ENCODE measurements at places on chromosomes 6 and 20. TPM values are rescaled to one million over a fixed set of nuclear protein-coding genes. Genes with fewer than 3 reads are reported as not detected.

SYCP2L gene
- total RNA-seq = not detected

SNAP91 gene
- total RNA-seq = not detected

STMND1 gene
- total RNA-seq = not detected

DNA sequence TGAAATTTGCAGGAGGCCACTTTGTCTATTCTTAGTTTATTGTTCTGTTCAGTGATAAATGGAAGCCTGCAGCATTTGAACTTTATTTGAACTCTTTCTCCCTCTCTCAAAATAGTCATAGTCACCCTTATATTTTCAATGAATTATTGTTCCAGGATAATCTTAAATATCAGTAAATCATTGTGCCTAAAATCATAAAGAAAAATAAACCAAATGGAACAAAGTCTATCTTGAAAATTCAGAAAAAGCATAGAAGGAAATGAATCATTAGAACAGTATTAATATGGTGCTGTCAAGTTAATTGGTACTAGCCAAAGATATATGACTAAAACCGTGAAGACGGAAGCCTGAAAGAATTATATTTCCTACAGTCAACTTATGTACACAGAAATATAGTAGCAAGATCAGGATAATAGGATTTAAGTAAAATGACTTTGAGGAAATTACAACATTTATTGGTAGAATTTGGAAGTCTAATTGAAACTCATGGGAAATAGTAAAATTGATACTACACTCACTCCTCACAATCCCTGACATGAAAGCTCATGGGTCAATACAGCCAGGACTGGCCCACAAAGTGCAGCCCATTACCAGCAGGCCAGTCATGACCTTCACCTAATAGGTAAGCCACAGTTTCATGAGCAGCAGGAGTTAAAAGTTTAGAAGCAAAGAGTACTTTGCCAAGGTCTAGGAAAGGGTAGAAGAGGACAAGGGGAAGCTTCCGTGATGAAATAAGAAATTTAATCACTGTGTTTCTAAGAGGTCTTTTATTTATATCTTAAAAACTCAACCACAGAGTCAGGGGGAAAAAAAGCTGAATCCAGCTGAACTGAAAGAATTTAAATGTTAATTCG, 119.9 kb upstream of the ENPP5 start:
- H3K36me3 ChIP-seq = no peaks in the 10 kb centered on the region
- H3K4me3 ChIP-seq = no peak overlapping the region
- H3K4me1 ChIP-seq = no peaks in the 10 kb centered on the region
- DNase-seq = no peak
- H3K27ac ChIP-seq = no peak overlapping the region

DNA sequence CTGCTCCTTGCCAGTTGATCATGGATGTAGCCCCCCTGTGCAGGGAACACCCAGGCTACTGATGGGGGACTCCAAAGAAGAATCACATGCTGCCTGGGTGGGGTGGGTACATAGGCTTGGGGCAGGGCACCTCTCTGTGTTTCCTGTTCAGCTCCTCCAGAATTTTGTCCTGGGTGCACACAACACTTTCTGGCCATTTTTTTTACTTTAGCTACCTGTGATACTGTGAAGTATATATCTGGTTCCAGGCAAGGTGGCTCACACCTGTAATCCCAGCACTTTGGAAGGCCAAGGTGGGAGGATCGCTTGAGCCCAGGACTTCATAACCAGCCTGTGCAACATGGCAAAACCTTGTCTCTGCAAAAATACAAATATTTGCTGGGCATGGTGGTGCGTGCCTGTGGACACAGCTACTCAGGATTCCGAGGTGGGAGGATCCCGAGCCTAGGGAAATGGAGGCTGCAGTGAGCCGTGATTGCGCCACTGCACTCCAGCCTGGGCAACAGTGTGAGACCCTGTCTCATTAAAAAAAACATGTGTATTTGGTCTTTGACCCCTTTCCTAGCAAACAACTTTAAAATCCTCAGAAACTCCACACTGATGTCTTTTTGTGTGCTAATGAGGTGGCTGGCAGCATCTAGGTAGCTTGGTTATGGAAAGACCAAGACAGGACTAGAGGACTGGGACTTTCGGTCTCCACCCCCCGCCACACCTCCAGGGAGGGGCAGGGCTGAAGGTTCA, 14.1 kb downstream of the SLC4A11 start:
- no peaks in the 10 kb centered on the region for H3K27me3 ChIP-seq
- no peak overlapping the region for H3K27ac ChIP-seq
- H3K4me3 ChIP-seq = no peak overlapping the region
- DNase-seq = no peak

DNA sequence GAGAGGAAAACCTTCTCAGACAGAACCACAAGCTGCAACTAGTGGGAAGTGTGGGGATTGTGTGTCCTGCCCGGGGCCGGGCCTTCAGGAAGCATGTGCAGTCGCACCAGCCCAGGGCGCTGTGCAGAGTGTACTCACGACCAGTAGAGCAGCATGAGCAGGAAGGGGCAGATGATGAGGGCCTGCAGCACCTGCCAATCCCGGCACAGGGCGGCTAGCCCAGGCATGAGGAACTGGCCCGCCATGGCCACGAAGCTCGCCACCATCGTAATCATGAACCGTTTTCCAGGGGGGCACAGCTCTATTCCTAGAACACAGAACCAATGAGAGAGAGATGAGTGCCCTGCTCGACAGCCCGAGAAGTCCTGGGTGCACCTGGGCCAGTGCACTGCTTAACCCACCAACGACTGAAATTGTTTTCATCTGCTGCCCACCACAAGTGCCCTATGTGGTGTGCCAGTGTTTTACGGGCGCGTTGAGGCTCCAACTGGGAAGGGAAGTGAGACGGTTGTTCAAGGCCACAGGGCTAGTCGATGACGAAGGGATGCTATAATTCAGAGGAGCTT, 65.0 kb downstream of the PSMG4 start:
- no peaks in the 10 kb centered on the region for H3K36me3 ChIP-seq
- H3K4me1 ChIP-seq = peaks cover 14% of the 10 kb centered on the region
- DNase-seq = no peak

DNA sequence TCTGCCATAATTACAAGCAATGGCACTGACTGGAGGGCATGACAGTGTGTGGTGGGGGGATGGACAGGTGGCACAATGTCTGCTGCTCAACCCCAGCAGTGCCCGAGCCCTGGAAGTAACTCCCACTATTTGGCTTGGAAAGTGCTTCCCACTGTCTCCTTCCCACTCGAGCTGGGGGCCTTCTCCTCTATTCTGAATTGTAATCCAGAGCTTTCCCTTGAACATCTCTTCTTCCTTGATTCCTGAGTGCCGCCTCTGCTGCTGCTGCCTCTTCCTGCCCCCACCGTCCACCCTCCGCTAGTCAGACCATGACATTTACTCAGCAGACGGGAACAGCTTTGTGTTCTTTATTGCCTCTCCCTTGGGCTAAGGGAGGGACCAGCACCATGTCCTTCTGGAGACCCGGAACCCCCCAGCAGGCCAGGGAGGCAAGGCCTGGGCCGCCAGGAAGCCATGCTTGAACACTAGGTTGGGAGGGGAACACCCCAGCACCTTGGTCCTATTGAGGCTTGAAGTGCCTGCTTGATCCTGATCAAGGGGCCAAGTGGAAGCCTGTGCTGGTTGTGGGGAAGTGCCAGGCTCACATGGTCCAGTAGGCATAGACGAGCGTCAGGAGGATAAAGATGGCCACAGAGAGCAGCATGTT, 17.0 kb downstream of the CCDC167 start:
- no peaks in the 10 kb centered on the region for H3K27me3 ChIP-seq
- no peak overlapping the region for H3K4me3 ChIP-seq
- no peak for DNase-seq
- H3K4me1 ChIP-seq = no peaks in the 10 kb centered on the region
- peak overlapping the region; percentile 41 for H3K27ac ChIP-seq
- H3K36me3 ChIP-seq = peaks cover 18% of the 10 kb centered on the region

GRCh38 chr6:1644516-1645060, 34.9 kb downstream of the FOXC1 start:
- H3K4me3 ChIP-seq = no peak overlapping the region
- H3K4me1 ChIP-seq = peaks cover 18% of the 10 kb centered on the region
- peaks cover 13% of the 10 kb centered on the region for H3K36me3 ChIP-seq
- no peak for DNase-seq
- H3K27ac ChIP-seq = no peak overlapping the region

- H3K4me1 ChIP-seq = no peaks in the 10 kb centered on the region
- no peaks in the 10 kb centered on the region for H3K27me3 ChIP-seq
- H3K36me3 ChIP-seq = no peaks in the 10 kb centered on the region
- H3K4me3 ChIP-seq = no peak overlapping the region
- no peak overlapping the region for H3K27ac ChIP-seq
These were observed 823.2 kb downstream of the DHX35 start for GRCh38 chr20:39785252-39785917.

DNA sequence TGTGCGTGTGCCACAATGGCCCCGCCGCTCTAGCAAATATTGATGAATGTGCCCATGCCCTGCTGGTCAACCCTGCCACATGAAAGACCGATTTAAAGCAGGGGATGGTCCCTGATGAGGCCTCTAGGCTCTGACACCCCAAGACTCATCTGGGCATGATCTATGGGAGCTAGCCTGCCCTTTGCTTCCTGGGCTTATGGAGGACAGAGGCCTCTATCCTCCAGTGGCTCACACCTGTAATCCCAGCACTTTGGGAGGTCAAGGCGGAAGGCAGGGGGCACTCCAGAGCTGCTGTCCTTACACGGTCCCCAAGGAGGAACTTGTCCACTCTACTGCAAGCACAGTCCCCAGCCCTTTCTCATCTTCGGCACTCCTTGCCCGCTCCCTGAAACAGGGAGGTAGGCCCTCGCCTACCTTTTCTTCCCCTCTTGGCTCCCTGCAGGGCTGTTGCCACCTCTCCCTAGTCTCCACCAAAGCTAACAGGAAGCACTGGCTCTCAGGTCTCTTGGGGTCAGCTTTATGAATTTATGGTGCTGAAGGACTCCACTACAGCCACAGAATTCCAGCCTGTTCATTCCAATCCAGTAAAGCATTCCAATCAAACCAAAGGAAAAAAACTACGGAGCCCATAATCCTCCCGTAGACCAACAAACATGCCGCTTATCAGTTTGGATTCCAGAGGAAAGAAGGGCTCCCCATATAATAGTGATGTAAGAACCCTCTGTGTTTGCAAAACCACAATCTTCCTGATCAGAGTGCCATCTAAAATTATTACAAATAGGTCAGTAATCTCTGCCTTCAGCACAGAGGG, 48.7 kb upstream of the FOXQ1 start:
- H3K27ac ChIP-seq = peak overlapping the region; percentile 27
- DNase-seq = peak; percentile 25
- H3K27me3 ChIP-seq = no peaks in the 10 kb centered on the region
- H3K4me3 ChIP-seq = no peak overlapping the region
- no peaks in the 10 kb centered on the region for H3K36me3 ChIP-seq

- peak overlapping the region; percentile 64 for H3K27ac ChIP-seq
- no peak overlapping the region for H3K4me3 ChIP-seq
- DNase-seq = no peak
- H3K27me3 ChIP-seq = no peaks in the 10 kb centered on the region
- peaks cover 44% of the 10 kb centered on the region for H3K4me1 ChIP-seq
- H3K36me3 ChIP-seq = no peaks in the 10 kb centered on the region
These were observed 41.3 kb downstream of the SESN1 start for GRCh38 chr6:109053336-109053735.

DNA sequence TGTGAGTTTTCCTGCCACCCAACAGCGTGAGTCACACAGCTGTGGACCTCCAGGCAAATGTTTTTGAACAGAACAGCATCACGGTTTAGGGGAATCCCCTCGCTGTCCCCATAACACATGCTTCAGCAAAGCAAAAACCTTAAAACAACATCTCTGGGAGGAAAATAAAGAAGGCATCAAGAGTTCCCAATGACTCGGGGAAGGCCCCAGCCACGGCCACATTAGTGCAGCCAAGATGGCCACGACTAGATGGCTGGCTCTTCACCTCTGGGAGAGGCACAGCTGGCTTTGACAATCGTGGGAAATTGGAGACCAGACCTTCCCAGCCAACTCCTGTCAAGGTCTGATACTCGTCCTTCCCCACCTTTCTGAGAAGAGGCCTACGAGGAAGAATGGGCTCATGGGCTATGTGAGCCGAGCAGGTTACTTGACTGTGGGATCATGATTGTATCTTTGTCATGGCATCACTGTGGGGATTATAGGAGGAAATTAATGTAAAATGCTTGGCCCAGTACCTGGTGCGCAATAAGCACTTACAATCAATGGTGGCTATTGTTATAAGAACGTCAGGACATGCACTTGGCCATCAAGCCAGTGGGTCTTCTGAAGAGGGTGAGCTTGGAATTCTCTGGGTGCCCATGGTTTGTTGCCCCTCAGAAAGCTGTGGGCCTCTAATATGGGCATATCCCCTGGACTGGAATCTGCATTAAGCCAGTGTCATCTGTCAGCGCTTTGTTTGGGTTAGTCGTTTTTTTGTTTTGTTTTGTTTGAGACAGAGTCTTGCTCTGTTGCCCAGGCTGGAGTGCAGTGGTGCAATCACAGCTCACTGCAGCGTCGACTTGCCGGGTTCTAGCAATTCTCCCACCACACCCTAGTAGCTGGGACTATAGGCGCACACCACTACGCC, 43.6 kb downstream of the FGD2 start:
- H3K4me3 ChIP-seq = peak overlapping the region; percentile 15
- H3K27me3 ChIP-seq = no peaks in the 10 kb centered on the region
- H3K4me1 ChIP-seq = peaks cover 17% of the 10 kb centered on the region
- H3K36me3 ChIP-seq = no peaks in the 10 kb centered on the region

GRCh38 chr6:73476723-73477122, 15.2 kb downstream of the MTO1 start:
- no peaks in the 10 kb centered on the region for H3K27me3 ChIP-seq
- H3K4me1 ChIP-seq = no peaks in the 10 kb centered on the region
- peaks cover 95% of the 10 kb centered on the region for H3K36me3 ChIP-seq

DNA sequence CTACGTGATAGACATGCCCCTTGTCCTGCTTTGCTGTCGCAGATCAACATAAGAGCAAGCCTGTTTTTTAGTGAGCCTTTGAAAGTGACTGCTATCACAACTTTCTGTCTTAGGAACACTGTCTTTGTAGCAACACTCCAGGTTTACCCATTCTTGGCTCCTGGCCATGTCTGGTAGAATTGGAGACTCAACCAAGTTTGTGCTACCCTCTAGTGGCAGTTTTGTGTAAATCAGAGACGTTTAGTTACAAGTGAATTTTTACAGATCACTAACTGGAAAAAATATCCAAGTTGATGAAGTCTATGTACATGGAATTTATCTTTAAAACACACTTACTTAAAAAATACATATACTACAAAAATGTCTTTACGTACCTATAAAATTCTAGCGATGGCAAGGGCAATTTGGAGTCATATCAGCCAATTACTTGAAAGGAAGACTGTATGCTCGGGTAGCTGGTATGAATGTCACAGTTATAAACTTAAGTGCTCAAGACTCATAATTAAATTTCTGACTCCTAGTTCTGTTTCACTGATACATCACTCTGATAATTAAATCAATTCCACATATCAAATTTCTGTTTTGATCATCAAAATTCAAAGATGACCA, 101.4 kb downstream of the ADGB start:
- peak; percentile 94 for DNase-seq
- H3K4me3 ChIP-seq = no peak overlapping the region
- H3K27me3 ChIP-seq = peaks cover 29% of the 10 kb centered on the region
- no peaks in the 10 kb centered on the region for H3K4me1 ChIP-seq

Measured in MCF 10A (cell line).